ENCODE measurements at places on chromosomes 5 and 9.

DNA sequence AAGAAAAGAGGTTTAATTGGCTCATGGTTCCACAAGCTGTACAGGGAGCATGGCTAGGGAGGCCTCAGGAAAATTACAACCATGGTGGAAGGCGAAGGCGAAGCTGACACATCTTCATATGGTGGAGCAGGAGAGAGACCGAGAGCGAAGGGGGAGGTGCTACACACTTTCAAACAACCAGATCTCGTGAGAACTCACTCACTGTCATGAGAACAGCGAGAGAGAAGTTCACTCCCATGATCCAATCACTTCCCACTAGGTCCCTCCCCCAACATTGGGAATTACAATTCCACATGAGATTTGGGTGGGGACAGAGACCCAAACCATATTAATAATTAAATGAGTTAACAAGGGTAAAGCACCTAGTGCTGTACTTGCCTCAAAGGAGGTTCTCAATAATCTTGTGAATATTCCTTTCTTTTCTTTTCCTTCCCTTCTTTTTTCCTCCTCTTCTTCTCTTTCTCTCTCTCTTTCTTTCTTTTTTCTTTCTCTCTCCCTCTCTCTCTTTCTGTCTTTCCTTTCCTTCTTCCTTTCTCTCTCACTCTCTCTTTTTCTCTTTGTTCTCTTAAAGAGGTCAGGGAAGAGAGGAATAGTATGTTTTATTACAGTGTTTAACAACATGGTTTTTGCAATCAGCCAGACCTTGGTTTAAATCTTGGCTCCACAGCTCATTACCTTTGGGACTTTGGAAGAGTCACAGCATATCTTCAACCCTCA, 29.0 kb downstream of the TNFSF15 start:
- no peak for DNase-seq

DNA sequence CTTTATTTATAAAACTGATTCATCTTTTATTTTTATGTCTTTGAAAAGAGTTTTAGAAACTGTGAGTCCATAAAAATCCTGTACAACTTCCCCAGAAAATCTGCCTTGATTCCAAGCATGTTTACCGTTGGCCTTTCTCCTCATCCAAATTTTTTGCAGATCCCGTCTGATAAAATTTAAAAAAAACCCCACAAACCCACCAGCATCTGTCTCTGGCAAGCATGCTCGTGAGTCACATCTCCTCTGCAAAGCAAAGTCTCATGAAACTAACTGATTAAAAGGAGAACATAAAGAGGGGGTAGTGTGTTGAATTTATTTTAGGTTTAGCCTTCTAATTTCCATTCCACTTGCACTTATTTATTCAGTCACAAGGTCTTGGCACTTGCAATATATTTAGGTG, 109.4 kb downstream of the MAT2B start:
- DNase-seq = no peak

- DNase-seq = no peak
Observed at GRCh38 chr5:51104556-51104955, 278.7 kb upstream of the ISL1 start.

DNA sequence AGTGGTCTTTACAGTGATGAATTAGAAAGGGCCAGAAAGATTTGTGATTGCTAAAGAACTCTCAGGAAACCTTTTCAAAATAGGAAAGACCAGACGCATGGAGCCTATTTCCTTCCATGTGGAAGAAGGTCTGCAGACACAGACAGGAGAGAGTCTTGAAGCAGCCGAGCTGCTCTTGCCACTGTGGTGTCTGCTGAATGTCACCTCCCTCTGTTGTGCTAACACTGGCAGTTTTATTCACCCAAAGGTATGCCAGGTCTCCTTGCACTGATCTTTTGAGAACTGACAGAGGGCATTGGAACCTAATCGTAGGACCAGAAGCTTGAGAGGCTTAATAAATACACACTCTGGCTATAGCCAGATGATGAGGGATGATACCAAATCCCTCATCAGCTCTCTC, 108.7 kb downstream of the SREK1 start:
- no peak for DNase-seq

- DNase-seq = peak; percentile 49
Observed at GRCh38 chr5:160938532-160938931, 86.5 kb upstream of the ATP10B start.

DNA sequence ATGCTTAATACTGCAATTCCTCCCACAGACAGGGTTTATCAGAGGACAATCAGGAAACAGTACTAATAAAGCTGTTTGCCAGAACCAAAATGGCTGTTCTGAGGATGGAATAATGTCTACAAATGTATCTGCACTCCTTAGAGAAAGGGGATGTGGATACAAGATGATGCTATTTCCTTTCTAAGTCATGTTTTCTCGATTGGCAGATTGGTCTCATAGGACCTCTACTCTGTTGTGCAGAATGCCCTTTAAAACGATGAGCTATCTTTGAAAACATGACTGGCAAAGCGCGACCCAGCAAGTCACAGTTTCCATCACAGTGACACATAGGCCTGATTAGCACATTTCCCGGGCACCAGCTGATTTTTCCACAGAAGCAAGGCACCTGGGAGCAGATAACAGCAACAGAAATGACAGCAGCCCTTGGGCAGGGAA, 54.0 kb downstream of the AOPEP start:
- no peak for DNase-seq

DNA sequence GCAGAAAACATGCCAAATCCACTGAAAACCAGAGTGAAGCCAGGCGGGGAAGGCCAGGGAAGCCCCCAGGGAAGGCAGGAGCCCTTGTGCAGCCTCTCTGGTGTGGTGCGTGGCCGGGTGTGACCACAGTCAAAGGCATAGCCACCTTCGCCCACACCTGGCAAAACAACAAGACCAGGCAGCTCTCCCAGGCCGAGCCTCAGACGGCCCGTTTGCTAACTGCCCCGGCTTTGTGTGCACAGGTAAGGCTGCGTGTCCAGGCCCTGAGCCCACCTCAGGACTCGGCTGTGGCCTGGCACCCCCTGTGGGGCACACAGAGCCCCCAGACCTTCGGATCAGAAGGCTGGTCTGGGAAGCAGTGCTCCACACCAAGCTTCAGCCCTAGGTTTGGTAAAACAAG, 6.1 kb downstream of the TMEM250 start:
- no peak for DNase-seq

- peak; percentile 46 for DNase-seq
Observed at GRCh38 chr5:160520609-160521391, 99.1 kb downstream of the PTTG1 start.

DNA sequence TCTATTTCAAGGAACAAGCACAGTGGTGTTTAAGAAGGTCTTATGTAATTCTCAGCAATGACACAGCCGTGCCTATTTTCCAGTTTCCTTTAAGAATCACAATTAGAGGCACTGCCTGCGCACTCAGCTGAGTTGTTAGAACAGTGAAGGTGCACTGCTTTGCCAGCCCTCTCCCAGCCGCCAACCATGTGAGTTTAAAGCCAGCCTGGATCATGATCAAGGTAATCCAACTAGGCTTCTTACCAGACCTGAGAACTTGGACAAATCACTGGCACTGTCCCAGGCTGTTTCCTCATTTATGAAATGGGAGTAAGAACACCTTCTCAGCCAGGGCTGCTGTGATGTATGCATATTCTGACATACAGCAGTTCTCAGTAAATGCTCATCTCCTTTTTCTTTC, 99.6 kb downstream of the ASTN2 start:
- no peak for DNase-seq

DNA sequence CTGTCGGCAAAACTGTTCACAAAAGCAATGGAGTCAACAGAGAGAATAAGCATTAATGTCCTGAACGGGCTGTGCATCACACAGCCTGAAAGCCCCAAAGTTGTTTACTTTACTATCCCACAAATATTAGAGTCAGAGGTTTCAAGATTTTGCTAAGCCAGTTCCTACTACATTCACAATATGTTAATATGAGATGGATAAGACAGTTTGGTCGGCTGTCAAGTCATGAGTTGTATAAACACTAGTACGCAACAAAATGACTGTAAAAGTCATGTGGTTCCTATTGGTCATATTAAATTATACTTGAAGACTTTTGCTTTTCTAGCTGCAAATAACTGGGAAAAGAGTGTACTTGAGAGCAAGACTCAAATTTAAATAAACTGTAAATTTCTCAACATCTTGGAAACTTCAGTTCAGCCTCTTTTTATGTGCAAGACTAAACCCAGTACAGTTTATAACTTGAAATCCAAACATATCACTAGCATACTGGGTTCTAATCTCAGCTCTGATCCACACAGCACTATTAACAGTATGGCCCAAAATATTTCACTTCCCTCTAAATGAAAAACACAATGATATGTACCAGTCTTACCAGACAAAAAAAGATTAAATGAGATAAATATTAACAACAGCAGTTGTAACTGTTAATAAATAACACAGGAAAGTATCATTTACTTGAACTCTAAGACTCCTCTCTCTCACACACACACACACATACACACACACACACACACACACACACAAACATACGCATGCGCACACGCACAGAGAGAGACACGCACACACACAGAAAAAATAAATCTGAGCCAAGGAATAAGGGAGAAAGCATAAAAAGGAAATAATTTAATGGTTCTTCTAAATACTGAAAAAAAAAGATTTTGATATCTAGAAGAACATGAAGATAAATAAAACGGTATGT, 33.1 kb downstream of the FANCC start:
- DNase-seq = peak; percentile 40

- peak; percentile 68 for DNase-seq
Observed at GRCh38 chr9:129006328-129007034, 21.6 kb downstream of the SH3GLB2 start.

DNA sequence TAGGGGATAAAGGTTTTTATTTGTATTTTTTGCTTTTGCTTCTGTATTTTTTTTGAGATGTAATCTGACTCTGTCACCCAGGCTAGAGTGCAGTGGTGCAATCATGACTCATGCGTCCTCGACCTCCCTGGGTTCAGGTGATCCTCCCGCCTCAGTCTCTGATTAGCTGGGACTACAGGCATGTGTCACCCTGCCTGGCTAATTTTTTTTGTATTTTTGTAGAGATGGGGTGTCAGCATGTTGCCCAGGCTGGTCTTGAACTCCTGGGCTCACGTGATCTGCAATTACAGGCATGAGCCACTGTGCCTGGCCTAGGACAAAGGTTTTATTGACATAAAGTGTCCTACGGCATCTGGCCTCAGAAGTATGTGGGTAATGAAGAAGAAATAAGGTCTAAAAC, 297.1 kb upstream of the C9orf72 start:
- DNase-seq = peak; percentile 49

- no peak for DNase-seq
Observed at GRCh38 chr9:13165236-13165945, 114.1 kb downstream of the MPDZ start.

DNA sequence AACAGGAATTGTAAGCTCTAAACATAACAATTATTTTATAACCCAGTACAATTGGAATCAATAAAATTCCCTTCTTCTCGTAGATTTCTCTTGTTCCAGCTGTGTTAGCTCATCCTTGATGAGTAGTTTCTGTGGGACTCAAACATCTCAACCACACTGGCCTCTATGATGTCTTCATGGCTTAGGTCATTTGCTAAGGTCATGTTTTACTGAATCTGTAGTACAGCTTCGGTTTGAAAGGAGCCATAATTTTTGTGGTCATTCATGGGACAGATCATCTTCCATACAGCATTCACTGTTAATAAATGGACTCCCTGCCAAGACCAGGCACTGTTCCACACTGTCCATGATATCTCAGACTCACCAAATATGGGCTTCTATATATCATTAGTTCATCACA, 369.0 kb upstream of the RFX3 start:
- DNase-seq = no peak

GRCh38 chr5:112529525-112529924, 110.4 kb upstream of the EPB41L4A start:
- DNase-seq = no peak

DNA sequence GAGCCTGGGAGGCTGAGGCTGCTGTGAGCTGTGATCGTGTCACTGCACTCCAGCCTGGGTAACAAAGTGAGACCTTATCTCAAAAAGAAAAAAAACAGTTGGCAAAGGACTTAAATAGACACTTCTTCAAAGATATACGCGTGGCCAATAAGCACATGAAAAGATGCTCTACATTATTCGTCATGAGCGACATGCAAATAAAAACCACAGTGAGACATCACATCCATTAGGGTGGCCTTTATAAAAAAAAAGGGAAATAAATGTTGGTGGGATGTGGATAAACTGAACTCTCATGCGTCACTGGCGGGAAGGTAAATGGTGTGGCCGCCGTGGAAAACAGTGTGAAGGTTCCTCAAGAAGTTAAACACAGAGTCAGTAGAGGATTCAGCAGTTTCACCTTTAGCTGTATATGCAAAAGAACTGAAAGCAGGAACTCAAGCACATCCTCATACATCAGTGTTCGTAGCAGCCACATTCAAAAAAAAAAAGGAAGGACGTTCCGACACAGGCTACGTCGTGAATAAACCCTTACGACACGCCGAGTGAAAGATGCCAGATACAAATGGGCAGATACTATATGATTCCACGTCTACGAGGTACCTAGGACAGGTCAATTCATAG, 24.5 kb upstream of the NRARP start:
- no peak for DNase-seq

DNA sequence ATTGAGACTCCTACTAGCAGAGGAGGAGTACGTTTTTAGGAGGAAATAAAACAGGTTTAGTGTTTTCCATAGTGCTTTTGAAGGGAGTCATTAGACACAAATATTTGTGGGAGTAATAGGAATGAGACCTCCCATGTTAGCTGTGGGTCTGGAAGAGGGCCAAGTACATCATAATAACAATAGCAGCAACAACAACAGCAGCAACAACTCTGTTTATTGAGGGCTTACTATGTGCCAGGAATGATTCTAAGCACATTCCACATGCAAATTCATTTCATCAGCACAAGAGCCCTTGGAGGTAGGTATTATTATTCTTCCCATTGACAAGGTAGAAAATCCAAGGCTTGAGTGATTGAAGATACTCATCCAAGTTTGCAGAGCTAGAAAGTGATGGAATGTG, 384.2 kb upstream of the RPS23 start:
- DNase-seq = no peak

GRCh38 chr9:89367726-89368437, 49.6 kb downstream of the SECISBP2 start:
- no peak for DNase-seq

DNA sequence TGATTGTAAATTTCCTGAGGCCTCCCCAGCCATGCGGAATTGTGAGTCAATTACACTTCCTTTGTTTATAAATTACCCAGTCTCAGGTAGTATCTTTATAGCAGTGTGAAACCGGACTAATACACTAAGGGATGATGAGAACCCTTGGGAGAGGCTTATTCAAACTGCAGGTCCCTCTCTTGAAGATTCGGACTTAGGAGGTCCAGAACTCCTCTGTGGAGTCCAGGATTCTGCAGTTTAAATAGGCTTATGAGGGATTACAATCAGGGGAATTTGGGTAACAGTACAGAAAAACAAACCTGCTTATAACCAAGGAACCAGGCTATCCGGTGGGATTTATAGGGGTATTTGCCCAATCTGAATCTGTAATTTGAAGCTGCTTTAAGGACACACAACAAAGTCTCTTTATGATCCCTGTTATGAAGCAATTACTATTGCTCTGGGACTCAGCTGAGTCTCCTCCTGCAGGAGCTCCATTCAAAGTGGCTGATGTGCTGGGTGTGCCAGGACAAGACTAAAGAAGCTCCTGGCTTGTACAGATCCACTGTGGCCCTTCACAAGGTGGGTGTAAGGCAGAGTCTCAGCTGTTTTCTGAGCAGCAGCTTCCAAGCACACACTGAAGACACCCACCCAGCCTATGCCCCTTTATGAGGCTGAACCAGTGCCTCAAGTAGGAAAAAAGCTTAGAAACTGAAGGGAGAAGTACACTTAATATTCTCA, 41.8 kb upstream of the LHFPL2 start:
- DNase-seq = no peak

GRCh38 chr5:140242890-140243585, 59.9 kb downstream of the PFDN1 start:
- DNase-seq = no peak
